ENCODE measurements at places on chromosomes 6 and 20.

GRCh38 chr6:1461736-1462135 lies 72.4 kb downstream of the FOXF2 start:
- no peak for DNase-seq

GRCh38 chr20:20409331-20409730 lies 41.4 kb downstream of the INSM1 start:
- no peak for DNase-seq

- DNase-seq = no peak
Measured at GRCh38 chr20:3459881-3460307, 10.9 kb upstream of the ATRN start.

DNA sequence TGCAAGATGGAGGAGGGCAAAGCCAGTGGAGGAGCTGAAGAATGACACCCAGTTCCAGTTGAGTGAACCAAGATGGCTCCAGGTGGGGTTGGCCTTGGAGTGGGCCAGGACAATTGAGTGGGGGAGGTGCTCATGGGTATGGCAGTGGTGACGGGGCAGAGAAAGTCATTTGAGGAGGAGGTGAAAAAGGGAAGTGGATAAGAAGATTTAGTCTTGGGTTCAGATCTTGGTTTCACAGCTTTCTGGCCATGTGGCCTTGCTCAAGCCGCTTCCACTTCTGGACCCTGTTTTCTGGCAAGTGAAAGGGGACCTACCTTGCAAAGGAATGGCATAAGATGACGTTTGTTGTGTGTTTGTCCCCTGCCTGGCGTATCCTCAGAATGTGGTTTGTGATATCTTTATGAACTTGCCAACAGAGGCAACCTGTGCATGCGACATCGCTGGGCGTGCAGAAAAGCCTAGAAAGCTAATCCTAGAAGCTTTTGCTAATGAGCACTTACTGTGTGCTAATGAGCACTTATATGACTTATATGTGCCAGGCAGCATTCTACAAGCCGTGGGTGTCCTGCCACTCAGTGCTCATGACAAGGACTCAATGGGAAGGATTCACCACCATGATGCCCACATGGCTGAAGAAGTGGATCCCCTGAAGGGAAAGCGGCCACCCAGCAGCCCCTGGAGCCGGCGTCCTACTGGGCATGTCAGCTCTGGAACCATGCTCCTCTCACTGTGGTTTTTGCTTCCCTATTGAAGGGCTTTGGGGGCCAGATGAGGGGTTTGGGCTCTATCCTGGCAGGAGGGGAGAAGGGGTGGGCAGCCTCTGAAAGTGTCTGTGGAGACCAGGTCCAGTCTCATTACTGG lies 23.6 kb upstream of the STX16 start:
- peak; percentile 19 for DNase-seq

GRCh38 chr6:148943451-148943850 lies 196.6 kb downstream of the UST start:
- DNase-seq = no peak

DNA sequence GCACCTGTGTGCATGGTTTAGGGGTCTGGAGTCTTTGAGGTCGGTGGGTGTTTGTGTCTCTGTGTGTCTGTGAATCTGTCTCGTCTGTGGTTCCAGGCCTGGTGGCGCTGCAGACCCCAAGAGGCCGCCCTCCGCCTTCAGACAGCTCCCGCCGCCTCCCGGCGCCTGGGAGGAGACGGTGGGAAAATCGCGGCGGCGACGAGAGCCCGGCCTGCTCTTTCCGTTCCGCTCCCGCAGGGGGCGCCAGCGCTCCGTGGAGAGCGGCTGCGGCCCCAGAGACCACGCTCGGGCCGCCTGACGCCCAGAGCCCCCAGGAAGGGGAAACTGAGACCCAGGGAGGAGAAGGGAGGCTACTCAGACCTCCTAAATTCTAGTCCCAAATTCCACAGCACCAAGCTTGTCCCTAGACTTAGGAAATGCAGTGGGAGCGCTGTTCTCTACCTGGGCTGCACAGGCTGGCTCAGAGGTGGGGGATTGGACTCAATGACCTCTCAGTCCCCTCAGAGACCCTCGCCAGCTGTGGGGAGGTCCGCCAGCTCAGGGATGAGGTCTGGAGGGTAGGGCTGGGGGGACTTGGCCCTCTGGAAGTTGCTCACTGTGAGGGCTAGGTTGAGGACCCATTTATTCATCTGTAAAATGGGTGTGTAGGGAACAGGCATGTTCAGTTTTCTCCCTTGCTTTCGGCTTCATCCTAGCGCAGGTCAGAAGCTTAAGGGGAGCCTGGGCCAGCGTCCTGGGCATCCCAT lies 36.9 kb upstream of the BLCAP start:
- DNase-seq = peak; percentile 15

- DNase-seq = no peak
Measured at GRCh38 chr6:39386487-39386886, 64.0 kb upstream of the KCNK16 start.

- no peak for DNase-seq
Measured at GRCh38 chr6:138659998-138660397, 113.6 kb upstream of the CCDC28A start.

- no peak for DNase-seq
Measured at GRCh38 chr20:31991339-31991705, 18.9 kb upstream of the CCM2L start.

- peak; percentile 74 for DNase-seq
Measured at GRCh38 chr6:29792123-29793035, 35.2 kb upstream of the HLA-G start.

- DNase-seq = no peak
Measured at GRCh38 chr6:147507162-147508041, 1.1 kb upstream of the SAMD5 start.

DNA sequence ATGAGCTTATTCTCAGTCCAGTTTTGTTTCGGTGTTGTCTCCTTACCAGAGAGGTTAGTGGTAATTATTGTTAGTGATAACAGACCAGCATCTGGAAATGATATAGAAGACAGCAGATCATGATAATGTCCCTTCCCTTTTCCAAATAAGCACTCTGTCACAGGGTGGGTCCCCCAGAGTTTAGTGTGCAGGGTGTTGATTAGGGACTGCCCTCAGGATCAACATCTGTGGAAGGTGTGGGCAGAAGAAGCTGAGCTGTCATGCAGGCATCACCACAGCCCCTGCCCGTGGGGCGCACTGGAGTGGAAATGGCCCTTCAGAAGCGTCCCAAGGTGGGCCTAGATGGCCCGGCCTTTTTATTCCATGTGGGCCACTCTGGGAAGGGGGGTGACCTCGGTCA lies 67.6 kb upstream of the DTNBP1 start:
- no peak for DNase-seq

DNA sequence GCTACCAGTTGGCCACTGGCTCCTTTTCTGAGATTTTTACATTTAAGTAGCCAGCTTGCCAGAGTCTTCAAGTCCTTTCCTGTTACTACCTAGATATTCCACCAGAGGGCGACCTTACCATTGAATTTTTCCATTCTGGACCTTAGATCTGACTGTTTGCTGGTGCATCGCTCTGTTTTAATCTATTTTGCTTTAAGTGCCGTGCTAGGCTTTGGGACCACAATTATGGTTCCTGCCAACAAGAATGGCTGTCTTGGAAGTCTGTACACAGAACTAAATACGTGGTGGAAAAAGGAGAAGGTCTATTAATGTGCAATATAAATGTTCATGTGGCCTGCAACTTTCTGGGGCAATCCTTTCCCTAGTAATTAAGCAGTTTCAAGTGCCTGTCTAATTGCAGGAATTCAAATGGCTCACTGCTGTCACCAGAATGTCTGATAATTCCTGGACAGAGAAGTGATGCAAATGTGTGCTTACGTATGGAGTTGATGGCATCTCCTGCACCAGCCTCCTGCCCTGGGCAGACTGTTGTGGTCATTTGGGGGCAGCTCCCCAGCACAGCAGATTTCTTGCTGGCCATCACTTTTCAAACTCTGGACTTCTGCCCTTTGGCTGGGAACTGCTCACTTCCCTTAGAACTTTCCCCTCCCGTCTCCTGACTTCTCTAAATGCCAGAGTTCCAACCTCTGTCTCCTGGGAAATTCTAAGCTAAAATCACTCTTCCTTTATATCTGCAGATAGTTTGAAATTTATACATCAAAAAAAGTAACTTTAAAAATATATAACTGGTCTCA lies 5.6 kb upstream of the HLA-DOA start:
- DNase-seq = peak; percentile 26

DNA sequence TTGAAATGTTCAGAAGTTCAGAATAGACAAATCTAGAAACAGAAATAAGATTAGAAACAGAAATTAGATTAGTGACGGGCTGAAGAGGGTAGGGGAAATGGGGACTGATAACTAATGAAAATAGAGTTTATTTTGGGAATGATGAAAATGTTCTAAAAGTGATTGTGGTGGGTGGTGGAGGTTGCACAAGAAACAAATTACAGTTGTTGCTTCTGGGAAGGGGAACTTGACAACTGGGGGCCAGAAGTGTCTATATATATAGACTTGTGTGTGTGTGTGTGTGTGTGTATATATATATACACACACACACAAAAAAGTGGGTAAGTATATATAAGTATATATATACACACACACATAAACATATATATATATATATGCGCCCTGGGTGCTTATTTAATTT lies 86.5 kb upstream of the RREB1 start:
- no peak for DNase-seq

DNA sequence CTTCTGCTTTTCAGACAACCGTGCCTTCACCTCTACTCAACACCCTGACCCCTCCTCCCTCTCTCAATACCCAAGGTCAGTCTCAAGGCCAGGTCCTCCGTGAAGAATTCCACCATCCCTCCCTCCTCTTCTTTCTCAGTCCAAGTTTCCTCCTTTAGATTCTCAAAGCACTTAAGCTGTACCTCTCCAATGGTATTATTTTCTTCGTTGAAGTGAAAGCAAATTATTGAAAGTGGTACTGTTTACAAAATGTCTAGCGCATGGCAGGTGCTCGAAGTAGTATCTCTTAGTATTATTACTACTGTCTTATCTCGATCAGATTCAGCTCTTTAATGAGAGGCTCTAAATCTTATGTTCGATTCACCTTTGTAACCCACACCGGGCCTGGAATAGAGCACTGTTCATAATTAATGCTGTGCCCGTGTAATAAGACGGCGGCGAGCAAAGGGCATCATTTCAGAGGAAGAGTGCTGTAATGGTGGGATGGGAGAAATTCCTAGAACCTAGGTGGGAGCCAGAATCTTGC lies 593 bp upstream of the RALGAPB start:
- no peak for DNase-seq

- DNase-seq = no peak
Measured at GRCh38 chr6:75149696-75150095, 56.2 kb downstream of the COL12A1 start.

GRCh38 chr6:86959656-86960055 lies 22.3 kb downstream of the HTR1E start:
- DNase-seq = no peak

GRCh38 chr20:49478266-49478665 lies 4.2 kb downstream of the KCNB1 start:
- DNase-seq = no peak

- DNase-seq = no peak
Measured at GRCh38 chr20:1538655-1539054, 18.9 kb downstream of the SIRPD start.

DNA sequence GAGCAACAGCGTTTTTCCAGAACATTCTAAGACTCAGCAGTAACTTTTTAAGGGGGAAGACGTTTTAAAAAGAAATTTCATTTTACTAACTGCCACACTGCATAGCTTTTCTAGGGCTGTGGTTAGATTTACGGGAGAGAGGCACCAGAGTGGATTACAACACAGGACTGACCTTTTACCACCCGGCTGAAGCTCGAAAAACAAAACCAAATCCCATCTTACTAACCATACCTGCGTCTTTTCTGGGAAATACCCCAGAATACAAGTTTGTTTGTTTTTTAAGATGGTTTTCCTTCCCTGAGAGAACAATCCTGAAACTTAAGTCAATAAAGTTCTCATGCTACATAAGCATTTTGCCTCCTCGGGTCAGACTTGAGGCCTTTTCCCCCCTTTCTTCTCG lies 209.3 kb upstream of the SOX4 start:
- no peak for DNase-seq

- no peak for DNase-seq
Measured at GRCh38 chr6:75431379-75431778, 62.2 kb downstream of the FILIP1 start.

- no peak for DNase-seq
Measured at GRCh38 chr6:46014046-46014445, 1.6 kb downstream of the CLIC5 start.

- DNase-seq = no peak
Measured at GRCh38 chr20:4898282-4899244, 102.7 kb downstream of the SLC23A2 start.

- DNase-seq = no peak
Measured at GRCh38 chr6:98486057-98486456, 348.3 kb upstream of the POU3F2 start.

DNA sequence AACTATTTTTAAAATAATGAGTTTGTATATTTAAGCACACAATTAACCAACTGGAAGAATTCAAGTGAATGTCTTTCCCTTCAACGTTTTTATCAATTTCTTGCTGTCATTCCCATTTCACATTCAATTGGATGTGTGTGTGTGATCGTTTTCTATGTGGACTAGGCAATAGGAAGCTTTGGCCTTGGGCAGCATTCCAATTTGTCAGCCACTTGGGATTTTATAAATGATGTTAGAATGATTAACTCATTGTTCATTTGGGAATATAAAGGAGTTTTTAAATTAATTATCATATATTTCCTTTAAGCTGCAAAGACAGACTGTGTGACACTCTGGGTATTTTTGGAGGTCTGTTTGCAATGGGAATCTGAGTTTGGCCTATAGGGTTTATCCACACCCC lies 162.4 kb downstream of the COL9A1 start:
- no peak for DNase-seq

- no peak for DNase-seq
Measured at GRCh38 chr20:23063168-23063567, 13.7 kb upstream of the THBD start.

DNA sequence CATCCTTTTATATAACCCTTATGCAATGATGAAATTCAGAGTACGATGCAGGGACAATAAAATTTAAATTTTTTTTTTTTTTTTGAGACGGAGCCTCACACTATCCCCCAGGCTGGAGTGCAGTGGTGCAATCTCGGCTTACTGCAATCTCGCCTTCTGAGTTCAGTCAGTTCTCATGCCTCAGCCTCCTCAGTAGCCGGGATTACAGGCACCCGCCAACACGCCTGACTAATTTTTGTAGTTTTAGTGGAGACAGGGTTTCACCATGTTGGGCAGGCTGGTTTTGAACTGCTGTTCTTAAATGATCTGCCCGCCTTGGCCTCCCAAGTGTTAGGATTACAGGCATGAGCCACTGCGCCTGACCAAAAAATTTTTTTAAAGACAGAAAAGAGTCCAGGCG lies 15.2 kb downstream of the MTO1 start:
- DNase-seq = no peak

GRCh38 chr20:64214952-64215351 lies 40.6 kb upstream of the PCMTD2 start:
- no peak for DNase-seq

- DNase-seq = no peak
Measured at GRCh38 chr6:63597141-63598048, 25.1 kb downstream of the LOC128125822 start.

GRCh38 chr20:14604143-14604542 lies 266.7 kb upstream of the FLRT3 start:
- no peak for DNase-seq

GRCh38 chr20:44574372-44574771 lies 8.0 kb upstream of the PKIG start:
- DNase-seq = no peak

- no peak for DNase-seq
Measured at GRCh38 chr6:34005901-34006531, 139.9 kb downstream of the GRM4 start.
